ENCODE measurements at places on chromosomes 11 and 22.

DNA sequence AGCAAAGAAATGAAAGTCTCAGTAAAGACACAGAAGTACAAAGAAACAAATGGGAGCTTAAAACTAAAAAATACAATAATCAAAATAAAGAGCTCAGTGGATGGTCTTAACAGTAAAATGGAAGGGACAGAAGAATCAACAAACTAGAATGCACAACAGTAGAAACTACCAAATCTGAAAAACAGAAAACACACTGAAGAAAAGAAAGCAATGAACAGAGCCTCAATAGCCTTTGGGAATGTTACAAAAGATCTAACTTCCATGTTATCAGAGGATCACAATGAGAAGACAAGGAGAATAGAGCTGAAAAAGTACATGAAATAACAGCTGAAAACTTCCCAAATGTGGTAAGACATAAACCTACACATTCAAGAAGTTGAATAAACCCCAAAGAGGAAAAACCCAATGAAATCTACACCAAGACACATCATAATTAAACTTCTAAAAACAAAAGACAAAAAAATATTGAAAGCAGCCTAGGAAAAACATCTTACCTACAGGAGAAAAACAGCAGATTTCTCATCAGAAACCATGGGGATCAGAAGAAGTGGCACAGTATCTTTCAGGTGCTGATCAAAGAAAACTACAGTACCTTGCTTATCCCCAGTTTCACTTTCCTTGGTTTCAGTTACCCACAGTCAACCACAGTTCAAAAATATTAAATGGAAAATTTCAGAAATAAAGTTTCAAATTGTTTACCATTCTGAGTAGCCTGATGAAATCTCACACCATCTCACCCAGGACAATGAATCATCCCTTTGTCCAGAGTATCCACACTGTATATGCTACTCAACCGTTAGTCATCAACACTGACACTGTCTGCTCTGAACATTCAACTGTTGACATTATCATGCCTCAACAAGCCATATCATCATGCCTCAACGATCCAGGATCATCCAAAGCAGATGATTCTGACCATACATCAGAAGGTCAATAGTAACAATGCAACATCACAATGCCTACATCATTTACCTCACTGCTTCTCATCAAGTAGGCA lies 22.2 kb downstream of the RRAS2 start:
- peak; percentile 82 for DNase-seq

- DNase-seq, result no peak
These were observed 49.3 kb upstream of the CD44 start for GRCh38 chr11:35089666-35090065.

- no peak for DNase-seq
These were observed 102.4 kb upstream of the SORL1-AS1 start for GRCh38 chr11:121555121-121555520.

DNA sequence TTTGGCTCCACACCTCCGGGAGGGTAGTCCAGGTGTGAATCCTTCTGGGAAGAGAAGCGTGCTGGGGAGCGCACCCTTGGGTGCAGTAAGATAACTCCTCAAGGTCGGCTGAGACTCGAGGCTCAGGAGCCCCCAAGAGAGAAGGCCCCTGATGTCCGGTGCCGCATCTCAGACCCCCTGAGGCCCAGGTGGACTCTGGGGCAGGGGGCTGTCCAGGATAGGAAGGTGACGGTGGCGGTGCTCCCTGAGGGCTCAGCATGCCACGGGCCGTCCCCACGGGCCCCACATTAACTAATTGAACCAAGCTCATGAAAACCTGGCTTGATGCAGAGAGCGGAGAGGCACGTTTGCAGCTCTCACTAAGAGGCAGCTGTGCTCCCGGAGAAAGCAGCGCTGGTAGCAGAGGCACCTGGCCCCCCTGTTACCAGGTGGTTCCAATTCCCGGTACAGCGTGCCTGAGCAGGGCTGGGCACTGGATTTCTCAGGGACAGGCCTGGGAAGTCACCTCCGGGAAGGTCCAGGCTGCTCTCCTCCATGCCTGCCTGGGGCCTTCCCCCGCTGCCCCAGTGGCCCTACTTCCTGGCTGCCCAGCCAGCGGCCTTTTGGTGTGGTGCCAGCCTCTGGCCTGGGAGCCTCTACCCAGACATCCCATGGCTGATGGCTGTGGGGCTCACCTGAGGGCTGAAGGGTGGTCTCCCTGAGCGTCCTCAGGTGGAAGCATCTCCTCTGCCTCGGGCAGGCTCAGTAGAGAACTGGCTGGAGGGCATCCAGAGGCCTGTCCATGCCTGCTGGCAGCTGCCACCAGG lies 1.1 kb downstream of the KCNQ1 start:
- DNase-seq, result no peak

- DNase-seq, result no peak
These were observed 12.4 kb downstream of the NRXN2 start for GRCh38 chr11:64710418-64711137.

DNA sequence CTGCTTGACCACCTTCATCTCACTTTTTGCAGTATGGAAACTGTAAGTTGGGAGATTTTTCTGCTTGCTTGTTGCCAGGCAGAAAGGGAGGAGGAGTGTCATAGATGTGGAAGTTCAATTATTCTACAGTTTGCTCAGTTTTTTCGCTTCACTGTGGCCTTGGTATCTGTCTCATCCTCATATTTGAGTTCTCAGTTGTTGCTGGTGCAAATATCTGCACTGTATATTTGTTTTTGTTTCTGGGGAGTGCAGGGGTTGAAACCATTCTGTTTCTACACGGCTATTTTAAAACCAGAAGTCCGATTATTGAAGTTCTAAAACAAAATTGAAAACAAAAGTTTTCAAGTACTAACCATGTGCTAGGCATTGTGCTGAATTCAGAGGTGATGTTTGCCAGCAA lies 153.4 kb downstream of the JRKL start:
- DNase-seq, result no peak

DNA sequence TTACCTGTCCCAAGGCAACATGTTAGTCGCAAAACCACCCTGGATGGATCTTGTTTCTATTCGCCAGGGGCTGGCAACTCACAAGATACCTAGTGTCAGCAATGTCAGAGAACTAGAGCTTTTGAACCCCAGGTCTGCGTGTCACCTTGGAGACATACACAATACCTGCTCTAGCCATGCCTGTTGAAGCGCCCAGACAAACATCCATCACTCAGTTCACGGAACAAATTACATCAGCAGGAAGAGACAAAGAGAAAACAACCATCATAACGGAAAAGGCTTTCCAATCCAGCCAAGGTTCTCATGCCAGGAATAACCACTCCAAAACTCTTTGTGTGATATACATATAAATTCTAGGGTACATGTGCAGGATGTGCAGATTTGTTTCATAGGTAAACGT lies 2.2 kb downstream of the CD59 start:
- no peak for DNase-seq

GRCh38 chr22:21780259-21780658 lies 44.7 kb upstream of the YPEL1 start:
- DNase-seq, result no peak

GRCh38 chr11:119729951-119730613 lies 1.1 kb upstream of the NECTIN1 start:
- peak; percentile 18 for DNase-seq

DNA sequence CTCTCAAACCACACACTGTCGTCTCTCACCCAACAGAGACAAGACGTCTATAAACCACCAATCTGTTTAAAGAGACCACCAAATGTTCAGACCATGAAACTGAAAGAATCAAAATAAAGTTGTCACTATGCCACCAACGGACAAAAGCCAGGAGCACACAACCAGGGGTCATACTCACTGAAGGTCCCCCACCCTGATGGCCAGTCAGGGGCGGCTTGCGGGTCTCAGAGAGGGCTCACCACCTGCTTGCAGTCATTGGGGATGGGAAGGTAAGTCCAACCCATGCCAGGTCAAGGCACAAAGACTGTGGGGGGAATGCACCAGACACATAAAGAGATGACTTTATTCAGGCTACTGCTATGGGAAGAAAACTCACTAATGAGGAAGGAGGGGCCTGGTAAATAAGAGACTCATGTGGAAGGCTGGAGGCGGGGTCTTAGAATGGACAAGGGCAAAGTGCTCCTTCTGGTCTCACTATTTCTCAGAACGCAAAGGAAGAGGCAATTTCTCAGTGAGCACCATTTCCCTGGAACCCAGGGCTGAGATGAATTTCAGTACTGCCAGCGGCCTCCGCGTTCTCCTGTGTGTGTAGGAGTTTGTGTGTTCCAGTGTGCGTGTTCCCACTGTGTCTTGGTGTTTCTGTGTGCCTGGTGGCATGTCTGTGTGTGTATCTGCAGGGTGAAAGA lies 17.3 kb downstream of the SCARF2 start:
- DNase-seq, result no peak

GRCh38 chr22:40979871-40980270 lies 28.7 kb downstream of the RBX1 start:
- no peak for DNase-seq

DNA sequence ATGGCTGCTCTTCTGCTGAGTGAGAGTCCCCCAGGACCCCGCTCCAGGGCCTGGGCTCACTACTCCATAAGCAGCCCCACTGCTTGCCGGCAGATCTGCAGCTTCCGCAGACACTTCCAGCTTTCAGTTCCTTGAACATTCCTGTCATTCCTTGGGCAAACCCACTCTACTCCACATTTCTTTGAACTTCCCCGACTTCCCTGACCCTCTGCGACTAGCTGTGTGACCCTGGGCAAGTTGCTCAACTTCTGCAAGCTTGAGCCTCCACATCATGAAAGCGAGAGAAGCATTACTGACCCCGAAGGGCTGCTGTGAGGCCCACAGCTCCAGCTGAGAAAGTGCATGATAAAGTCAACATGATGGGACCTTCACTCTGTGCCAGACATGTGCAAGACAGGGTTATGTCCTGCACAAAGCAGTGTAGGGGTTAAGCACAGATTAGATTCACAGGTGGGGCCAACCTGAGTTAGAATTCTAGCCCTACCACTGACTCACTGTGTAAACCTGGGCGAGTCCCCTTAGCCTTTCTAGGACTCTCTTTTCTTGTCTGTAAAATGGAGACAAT lies 51.8 kb downstream of the THAP12 start:
- DNase-seq, result peak; percentile 23

DNA sequence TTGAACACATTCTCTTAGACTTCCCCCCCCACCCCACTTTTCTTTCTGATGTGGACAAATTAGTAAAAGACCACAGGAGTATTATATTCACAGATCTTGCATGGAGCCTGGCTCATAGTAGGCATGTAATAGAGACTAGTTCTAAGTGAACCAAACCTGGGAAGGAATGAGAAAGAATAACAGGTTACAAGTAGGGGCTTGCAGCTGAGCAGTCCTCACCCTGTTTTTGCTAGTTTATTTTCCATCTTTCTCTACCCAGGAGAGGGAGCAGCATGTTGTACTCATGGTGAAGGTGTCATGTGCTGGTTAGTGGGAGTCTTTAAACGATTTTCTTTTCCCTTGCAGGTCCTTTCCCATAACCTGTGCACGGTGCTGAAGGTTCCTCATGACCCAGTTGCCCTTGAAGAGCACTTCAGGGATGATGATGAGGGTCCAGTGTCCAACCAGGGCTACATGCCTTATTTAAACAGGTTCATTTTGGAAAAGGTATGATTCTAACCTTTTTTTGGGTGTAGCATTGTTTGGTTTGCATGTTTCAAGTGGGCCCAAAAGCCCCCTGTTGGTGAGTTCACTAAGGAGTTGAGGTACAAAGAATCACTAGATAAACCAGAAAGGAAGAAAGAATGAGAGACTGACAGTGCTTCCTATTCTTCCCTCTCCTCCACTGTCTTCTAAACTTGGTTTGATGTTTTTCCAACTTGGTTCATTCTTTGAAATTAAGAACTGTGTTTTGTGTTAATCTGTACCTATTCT lies 30.1 kb downstream of the SWAP70 start:
- no peak for DNase-seq

DNA sequence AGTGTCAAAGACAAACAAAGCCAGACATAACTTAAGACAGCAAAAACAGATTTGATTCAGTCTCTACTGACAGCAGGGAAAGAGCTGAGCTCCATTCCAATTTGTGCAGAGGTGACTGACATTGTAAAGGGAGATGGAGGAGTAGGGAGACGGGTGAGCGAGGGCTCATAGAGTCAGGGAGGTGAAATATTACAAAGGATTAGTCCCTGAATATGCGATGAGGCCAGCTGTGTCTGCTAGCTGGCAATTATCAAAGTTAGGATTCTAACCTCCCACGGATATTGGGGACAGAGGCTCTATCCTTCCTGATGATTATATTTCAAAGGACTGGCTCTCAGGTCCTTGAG lies 8.3 kb downstream of the PLAAT2 start:
- DNase-seq, result no peak

GRCh38 chr11:103980108-103980507 lies 56.3 kb upstream of the DDI1 start:
- DNase-seq, result no peak

DNA sequence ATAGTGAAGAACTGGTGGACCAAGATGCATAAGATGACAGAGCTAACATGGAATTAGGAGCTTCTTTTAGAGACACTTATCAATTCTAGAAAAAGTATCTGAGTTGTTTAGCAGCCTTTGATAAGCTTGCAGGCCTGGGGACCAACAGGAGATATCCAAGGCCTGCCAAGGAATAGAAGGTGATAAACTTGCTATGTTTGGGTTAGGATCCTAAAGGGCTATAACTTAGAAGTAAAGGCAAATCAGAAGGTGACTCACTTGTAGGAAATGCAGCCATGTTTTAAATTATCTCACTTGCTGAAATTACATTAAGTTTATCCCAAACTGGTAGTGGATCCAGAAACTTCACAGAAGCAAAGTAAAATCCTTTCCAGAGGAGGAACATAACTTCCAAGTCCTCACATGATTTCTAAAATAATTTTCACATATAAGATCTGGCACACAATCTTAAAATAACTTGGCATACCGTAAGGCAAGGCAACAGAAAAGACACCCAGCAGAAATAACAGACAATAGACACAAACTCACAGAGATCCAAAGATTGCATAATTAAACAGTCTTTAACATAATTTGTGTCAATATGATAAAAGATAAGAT lies 69.6 kb upstream of the TEAD1 start:
- DNase-seq, result no peak

GRCh38 chr22:20991252-20992055 lies 9.4 kb downstream of the LZTR1 start:
- no peak for DNase-seq

GRCh38 chr22:40418366-40419201 lies 48.2 kb downstream of the SGSM3 start:
- DNase-seq, result peak; percentile 39

DNA sequence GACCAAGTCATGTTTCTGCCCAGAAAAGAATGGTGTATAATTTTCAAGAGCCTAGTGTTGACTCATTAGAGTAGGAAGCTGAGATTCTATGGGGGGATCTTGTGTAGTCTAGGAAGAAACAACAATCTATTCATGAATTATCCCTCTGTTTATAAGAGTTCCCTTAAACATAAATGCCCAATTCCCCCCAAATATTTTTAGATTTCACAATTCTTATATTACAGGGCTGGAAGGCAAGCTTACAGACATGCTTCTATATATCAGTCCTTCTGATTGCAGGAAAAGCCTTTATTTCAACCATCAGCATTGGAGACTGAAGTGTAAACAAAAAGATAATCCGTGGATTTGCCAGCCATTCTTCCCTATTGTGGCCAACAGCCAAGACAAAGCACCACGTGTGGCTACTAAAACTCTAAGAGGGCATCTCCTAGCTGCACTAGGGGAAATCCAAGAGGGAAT lies 71.4 kb downstream of the NAT10 start:
- DNase-seq, result no peak

GRCh38 chr11:64526795-64527194 lies 64.2 kb upstream of the SLC22A12 start:
- no peak for DNase-seq

- DNase-seq, result no peak
These were observed 5.1 kb downstream of the DKK3 start for GRCh38 chr11:12003336-12003735.
